Ovary (tissue), 10 donors: ENCODE measurements at places on chromosomes 5 and 9.

DNA sequence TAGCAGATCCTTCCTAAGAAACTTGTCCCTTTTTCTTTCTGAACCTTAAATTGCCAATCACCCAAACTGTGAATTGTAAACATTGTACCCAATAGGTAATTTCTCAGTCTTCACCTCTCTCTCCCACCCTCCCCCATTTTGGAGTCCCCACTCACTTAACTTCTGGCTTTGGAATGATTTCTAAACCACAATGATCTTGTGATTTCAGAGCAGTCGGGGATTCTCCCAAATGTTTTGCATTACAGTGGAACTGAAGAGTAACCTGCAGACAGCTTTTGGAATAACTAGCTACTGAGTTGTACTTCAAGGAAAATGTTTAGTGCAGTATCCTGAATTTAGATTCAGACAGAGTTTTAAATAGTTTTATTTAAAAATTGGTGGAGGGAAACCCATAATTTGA lies 19.2 kb downstream of the SLC27A6 start:
- no peak for DNase-seq

GRCh38 chr5:135127439-135128240 lies 93.6 kb upstream of the PITX1 start:
- no peak for DNase-seq

DNA sequence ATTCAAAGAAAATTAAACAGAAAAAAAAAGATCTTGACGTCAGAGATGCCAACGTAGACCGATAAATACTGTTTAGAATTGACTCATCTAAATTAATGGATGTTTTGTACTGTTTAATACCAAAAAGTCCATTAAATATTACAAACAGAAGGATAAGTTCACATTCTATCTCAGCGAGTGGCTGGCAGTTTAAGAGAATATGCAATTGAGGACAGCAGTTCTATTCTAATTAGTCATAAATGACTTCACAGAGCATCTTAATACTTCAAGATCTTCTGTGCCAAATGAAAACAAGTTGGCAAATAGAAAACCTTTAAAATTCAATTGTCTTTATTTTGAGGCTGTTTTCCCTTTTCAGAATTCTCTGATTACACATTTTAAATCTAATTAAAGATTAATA lies 326.6 kb upstream of the NREP start:
- no peak for DNase-seq

DNA sequence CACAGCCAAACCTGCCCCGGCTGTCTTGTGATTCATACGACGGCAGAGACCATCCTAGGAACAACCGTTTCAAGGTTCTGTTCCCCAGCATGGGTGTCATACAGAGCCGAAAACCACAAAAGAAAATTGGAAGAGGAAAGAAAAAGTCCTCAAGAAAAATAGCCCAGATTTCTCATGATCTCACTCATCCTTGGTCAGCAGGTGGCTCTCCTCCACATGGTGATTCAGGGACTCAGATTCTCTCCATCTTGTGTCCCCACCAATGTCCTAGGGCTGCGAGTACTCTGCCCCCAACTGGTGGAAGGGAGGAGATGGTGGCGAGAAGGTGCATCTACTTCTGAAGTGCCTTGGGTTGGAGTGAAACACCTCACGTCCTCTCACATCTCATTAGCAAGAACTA lies 25.6 kb downstream of the PDZD2 start:
- no peak for DNase-seq

- no peak for DNase-seq
These were observed 105.5 kb upstream of the CPEB4 start for GRCh38 chr5:173782671-173783101.

- no peak for DNase-seq
These were observed 23.4 kb downstream of the MINAR2 start for GRCh38 chr5:129771058-129771838.

- DNase-seq: no peak
These were observed 21.8 kb downstream of the MTMR12 start for GRCh38 chr5:32290922-32291321.

- no peak for DNase-seq
These were observed 92.7 kb upstream of the C6 start for GRCh38 chr5:41306005-41306404.

- DNase-seq: no peak
These were observed 6.3 kb downstream of the C5orf15 start for GRCh38 chr5:133962131-133962530.

GRCh38 chr5:124180875-124181461 lies 565.5 kb downstream of the ZNF608 start:
- DNase-seq: no peak

DNA sequence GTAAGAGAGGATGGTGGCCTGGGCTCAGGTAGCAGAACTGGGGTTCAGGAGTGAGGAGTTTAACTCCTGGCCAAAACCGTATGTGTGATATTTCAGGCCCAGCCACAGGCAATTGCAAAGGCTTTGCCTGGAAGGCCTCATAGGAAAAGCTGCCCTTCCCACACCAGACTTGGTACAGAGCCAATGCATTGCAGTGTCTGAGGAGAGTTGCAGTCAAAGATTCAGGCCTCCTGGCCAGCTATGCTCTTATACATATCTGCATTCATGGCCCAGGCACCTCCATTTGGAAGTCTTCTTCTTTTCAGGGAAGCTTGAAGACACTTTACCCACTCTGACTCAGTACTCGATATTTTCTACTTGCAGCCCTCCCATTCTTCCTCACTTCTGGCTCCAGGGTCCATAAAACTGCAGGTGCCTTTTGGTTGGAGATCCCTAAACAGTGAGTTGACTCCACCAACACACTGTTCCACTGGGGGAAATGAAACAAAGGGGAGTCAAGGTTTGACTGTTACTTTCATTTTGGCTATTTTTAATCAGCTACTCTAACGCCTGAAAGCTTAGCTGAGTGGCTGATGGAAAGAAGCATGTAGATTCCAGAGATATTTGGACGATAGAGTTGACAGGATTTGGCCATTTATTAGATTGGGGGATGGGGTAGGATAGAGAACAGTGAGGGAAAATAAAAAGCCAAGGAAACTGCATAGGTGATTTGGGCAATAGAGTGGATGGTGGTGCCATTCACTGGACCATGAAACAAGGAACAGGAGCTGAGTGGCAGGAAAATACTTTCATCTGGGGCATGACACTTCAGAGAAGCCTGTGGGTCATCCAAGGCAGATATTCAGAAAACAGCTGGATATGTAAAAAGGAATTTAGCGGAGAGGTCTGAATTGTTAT lies 30.6 kb upstream of the IL33 start:
- no peak for DNase-seq

DNA sequence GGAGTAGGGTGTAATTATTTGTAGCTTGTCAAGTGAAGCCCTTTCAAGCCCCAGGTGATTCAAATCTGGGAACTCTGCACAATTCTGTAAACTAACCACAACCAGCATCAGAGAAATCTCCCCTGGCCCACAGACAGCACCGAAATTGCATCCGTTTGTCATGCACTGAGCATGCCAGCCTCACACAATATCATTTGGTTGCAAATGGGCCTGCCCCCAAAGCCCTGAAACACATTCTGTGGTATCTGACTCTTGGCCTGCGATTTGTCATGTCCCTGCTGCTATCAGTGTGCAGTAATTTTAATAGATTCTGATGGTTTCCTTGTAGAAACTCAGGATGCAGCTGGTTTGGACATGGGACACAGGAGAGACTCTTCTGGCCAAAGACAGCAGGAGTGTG lies 35.3 kb downstream of the SNX24 start:
- no peak for DNase-seq

DNA sequence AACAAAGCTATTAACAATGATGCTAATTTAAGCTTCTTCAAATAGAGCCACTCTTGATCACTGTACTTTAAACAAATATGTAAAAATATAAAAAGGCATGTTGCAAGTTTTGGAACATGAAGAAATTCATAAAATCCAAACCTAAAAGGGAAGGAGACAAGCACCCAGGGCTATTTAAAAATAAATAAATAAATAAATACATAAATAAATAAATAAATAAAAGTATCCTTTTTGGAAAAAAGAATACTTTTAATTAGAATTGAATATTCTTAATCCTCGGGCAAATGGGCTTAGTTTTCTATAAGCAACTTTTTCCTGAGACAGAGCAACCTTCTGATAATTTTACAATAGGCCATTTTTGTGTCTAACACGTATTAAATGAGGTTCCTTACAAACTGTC lies 147.5 kb upstream of the PCA3 start:
- DNase-seq: no peak

- peak; percentile 58 for DNase-seq
These were observed 663 bp upstream of the SMIM27 start for GRCh38 chr9:32551276-32552051.

DNA sequence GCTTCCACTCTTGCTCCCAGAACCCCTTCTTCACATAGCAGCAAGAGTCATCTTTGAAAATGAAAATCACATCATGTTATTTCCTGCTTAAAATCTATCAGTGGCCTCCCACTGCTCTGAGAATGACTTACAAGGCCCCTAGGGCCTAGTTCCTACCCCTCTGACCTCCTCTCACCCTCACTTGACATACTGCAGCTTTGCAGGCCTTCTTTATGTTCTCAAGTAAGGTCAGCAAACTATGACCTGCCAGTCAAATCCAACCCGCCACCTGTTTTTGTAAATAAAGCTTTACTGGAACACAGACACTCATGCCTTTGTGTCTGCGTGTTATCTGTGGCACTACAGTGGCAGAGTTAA lies 185.7 kb downstream of the NR3C1 start:
- DNase-seq: no peak

DNA sequence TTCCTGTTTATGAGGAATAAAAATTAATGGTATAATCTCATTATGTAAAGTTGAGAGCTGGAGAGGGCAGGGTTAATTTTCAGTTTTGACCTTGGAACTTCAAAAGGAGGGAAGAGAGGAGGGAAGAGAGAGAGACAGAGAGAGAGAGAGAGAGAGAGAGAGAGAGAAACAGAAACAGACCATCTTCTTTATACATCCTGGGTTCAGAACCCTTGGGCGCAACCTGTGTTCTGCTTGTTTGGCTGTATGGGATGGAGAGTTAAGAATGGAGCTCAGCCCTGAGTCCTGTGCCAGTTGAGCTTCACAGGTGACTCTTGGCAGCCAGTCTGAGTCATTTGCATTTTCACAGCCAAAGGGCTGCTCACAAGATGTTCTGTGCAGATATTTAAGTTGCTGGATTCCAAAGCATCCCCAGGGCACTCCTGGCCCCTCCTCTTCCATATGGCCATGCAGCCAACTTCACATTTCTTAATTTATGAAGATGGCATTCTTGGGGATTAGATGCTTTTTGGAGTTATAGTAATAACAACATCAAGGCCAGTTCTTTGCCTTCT lies 143.5 kb downstream of the CARTPT start:
- DNase-seq: no peak

- DNase-seq: no peak
These were observed 2.8 kb upstream of the PLK2 start for GRCh38 chr5:58462623-58463230.

GRCh38 chr5:106906199-106906598 lies 764.5 kb downstream of the EFNA5 start:
- DNase-seq: no peak

GRCh38 chr5:135251093-135251492 lies 147.9 kb downstream of the MACROH2A1 start:
- peak; percentile 4 for DNase-seq

GRCh38 chr5:10601246-10602030 lies 37.6 kb downstream of the ANKRD33B start:
- DNase-seq: peak; percentile 91

GRCh38 chr9:89278997-89279739 lies 31.8 kb upstream of the CKS2 start:
- DNase-seq: no peak

GRCh38 chr5:170348137-170348633 lies 41.0 kb downstream of the KCNMB1 start:
- no peak for DNase-seq

GRCh38 chr9:111851553-111851952 lies 45.1 kb upstream of the UGCG start:
- no peak for DNase-seq

- no peak for DNase-seq
These were observed 64.6 kb downstream of the GABRB2 start for GRCh38 chr5:161481922-161482321.

DNA sequence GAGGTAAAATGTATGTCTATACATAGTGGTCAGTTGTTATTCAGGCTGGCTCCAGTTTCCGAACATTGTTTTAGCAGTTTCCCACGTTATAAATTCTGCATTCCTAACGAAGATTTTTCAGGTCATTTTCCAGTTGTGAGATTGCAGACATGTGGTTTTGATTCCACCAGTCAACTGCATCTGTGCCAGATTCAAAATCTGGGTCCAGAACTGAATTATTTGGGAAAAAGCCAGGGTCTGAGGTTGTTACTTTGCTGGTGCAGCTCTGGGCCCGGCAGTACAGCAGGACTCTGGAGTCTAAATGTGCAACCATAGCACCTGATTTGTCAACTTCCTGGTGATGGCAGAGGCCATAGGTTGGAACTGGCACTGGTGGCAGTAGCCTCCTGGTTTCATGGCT lies 105.7 kb upstream of the MEGF10 start:
- DNase-seq: no peak

GRCh38 chr9:126989847-126990842 lies 75.6 kb downstream of the RALGPS1 start:
- peak; percentile 88 for DNase-seq

DNA sequence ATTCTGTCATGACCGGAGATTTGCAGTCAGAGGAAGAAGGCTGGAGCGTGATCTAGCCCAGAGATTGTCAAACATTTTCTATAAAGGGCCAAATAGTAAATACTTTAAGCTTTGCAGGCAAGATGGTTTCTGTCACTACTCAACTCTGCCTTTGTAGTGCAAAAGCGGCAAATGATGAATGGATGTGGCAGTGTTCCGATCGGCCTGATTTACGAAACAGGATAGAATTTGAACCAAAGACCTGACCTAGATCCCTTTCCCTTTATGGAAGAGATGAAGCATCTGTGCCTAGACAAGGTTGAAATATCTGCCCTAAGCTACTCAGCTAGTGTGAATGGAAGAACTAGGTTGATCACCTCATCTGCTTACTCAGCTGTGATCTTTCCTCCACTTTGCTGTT lies 209.5 kb downstream of the YTHDC2 start:
- no peak for DNase-seq

GRCh38 chr5:131198625-131199024 lies 27.9 kb downstream of the LYRM7 start:
- no peak for DNase-seq

GRCh38 chr9:109441296-109441695 lies 56.8 kb downstream of the PTPN3 start:
- no peak for DNase-seq

- DNase-seq: no peak
These were observed 120.1 kb upstream of the LPAR1 start for GRCh38 chr9:111158363-111158762.

DNA sequence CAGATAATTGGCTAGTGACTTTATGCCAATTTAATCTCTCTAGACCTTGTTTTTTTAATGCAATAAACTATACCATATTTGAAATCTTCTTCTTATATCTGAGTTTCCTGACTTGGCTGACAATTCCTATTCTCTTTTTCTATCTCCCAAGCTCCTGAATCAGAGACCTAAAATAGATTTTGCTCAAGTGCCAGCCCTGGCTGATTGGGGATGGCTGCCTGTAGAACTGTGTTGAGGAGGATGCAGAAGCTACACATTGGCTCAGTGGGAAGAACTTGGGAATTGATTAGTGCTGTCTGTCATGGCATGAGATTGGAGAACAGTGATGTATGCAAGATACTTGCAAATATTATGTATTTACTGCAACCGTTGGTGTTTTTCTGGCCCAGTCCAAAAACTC lies 132.8 kb downstream of the INSYN2B start:
- no peak for DNase-seq
